ENCODE measurements at places on chromosomes 5 and 9.

- DNase-seq: no peak
Observed at GRCh38 chr9:127731938-127732337, 3.2 kb downstream of the TOR2A start.

DNA sequence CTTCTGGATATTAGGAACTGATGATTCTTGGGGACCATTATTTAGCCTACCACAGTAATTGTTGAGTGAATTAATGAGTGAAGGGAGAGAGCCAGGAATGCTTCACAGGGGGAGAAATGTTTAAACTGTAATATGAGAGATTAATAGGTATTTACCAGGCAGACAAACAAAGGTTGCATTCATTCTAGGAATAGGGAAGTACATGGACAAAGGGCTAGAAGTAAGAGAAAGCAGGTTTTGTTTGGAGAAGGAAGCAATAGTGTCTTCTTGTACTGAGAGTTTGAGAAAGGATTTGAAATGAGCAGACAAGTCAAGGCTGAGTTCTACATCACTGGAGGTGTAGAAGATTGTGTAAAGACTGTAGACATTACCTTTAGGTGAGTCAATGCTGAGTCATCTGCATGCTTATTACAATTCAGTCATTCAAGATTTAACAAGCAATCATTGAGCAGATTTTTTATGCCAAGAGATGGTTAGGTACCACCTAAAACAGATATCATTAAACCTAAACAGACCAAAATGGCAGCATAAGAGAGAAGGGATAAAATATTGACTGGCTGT lies 8.0 kb downstream of the TAF1L start:
- DNase-seq: no peak

DNA sequence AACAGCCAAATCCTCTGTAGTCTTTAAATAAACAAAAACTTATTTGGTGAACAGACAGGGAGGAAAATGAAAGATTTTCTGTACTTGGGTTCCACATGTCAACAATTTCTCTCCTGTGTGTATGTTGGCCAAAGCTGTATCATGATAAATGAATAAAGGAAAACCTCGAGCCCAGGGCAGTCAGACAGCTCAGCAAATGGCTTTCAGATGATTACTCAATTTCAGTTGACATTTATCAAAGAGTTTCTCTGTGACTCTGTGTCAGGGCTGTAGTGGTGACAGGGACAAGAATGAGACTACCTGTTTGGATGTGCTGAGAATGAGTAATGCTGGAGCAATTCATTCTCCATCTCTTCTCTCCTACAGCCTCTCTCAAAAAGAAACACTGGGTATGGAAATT lies 45.7 kb upstream of the PTGS1 start:
- DNase-seq: no peak

DNA sequence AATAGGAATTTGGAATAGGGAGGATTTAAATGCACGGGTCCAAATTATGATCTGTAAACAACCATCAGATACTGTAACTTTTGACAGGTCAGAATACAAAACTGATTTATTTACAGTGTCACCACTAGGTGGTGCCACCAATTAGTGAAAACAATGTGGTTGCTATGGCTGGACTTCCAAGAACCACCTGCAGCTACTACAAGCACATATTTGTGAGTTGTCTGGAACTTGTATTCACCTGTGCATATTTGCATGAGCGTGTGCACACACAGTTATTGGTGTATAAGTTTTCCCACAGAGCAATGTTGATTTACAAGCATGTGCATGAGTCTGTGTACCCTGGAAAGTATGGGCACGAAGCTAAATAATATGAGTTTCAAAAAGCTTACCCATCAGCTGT lies 3.0 kb upstream of the HRCT1 start:
- DNase-seq: peak; percentile 76

- no peak for DNase-seq
Observed at GRCh38 chr5:24621792-24622191, 23.0 kb downstream of the CDH10 start.

DNA sequence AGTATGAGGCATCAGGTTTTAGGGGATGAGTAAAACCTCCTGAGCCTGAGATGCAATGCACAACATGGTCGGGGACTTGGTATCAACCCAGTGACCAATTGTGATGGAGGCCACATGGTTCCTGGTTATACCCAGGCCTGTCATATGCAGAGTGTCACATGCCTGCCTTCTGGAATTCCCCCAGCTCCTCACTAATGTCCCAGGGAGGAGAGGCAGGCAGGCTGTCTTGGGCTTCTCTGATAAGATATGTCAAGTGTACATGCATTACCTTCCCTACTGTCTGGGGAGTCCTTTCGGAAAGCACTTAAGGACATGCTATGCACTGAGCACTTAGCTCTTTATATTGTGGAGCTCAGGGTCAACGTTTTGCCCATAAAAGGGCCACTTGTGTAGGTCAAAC lies 14.2 kb upstream of the PALM2AKAP2 start:
- no peak for DNase-seq

DNA sequence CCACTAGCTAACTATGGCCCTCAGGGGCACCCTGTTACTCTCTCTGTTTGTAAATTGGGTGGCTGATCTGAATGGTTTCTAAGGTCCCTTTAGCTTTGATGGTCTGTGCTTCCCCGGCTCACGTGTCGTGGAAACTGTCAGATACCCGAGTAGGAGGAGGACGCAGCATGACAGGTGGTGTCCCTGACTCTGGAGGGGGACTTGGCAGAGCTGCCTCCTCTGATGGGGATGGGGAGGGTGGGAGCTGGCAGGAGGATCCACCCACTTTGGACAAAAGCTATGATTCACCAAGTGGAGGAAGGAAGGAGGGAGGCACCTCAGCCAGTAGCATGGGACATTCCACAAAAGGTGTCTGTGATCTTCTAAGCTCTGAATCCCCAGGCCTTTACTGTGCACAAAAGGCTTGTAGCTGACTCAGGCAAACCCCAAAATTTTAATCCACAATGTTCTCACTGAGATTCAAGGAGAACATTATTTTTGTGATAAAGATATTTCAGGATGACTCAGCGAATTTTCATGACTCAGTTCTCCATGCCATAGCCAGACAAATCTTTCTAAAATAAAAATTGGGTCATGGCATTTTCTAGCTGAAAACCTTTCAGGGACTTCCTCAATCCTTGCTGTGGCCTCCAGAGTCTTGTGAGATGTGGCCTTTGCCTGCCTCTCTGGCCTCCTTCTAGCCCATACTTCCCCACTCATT lies 131.0 kb upstream of the BRINP1 start:
- no peak for DNase-seq

DNA sequence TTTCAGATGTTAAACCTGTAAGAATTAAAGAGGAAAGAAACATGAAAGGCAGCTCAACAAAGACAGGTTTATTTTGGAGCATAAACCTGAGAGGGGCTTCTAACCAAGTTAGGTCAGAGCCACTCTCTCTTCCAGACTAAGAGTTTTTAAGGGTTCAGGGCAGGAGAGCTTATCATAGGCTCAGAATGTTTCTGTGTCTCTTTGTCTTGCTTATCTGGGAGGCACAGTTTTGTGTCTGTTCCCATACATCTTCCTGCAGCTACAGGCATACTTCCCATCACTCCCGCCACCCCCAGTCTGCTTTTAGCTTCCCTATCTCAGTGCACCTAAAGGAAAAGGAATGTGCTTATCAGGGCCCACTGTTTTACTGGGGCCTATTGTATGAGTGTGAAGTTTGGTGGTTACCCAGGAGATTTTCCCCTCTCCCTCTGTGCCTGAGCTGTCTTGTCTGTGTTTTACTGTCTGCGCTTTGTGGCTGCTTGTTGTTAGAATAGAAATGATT lies 21.9 kb downstream of the CD14 start:
- DNase-seq: no peak

- no peak for DNase-seq
Observed at GRCh38 chr9:135404451-135405144, 75.0 kb upstream of the PPP1R26 start.

GRCh38 chr5:34587355-34588241 lies 68.5 kb upstream of the RAI14 start:
- DNase-seq: peak; percentile 12

DNA sequence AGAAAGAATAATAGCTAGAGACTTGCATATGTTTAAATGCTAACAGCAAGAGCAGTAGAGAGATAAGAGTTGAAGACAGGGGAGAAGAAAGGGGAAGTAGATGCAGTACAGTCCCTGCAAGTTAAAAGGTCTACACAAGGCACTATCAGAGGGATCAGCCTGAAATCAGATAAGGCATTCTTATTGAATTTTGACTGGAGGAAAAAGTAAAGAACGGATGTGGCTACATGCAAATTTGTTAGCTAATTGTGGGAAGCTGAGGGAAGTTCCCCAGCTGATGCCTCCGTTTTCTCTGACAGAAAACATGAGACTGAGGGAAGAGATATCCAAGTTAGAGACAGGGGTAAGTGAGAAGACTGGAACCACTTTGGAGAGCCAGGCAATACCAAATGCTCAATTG lies 12.9 kb upstream of the RHOBTB3 start:
- DNase-seq: no peak

- DNase-seq: no peak
Observed at GRCh38 chr9:94767331-94768072, 41.0 kb downstream of the AOPEP start.

DNA sequence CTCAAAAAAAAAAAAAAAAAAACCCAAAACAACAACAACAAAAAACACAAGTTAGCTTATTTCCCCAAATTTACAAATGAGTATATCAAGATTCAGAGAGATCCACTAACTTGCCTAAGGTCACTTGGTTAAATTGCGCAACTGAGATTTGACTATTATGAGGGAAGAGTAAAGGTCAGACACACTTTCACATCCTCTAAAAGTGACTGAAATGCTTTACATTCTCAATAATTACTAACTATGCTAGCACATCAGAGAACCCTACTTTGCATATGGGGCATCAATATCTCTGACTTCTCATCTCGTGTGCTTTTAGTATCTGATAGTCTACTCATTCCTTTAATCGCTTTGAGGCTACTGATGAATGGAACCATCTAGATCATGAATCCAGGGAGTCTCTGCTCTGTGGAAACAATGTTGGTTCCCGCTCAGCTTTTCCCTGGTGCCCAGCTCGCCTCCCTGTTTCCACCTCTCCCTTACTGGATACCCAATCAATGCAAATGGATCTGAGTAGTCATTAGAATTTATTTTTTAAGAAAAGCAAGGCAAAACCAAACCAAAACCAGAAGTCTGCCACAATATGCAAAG lies 182.1 kb upstream of the TRIM32 start:
- no peak for DNase-seq

DNA sequence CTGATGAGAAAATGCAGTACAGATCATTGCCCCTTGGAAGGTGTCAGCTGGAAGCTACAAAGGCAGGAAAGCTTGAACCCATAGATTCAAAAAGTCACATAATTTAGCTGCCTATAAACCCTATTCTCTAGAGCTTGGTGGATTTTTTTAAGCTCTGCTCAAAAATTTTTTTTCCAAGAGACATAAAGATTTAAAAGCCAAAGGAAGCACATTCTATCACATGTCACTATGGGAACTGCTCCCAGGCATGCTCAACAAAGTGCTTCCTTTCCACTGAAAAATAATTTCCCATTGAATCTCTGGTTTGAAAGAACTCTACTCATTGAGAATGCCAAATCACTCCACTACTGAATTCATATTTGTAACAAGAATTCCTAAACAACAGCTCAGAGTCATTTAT lies 419.8 kb downstream of the CETN3 start:
- no peak for DNase-seq

- DNase-seq: no peak
Observed at GRCh38 chr9:108002371-108002956, 512.9 kb upstream of the KLF4 start.

DNA sequence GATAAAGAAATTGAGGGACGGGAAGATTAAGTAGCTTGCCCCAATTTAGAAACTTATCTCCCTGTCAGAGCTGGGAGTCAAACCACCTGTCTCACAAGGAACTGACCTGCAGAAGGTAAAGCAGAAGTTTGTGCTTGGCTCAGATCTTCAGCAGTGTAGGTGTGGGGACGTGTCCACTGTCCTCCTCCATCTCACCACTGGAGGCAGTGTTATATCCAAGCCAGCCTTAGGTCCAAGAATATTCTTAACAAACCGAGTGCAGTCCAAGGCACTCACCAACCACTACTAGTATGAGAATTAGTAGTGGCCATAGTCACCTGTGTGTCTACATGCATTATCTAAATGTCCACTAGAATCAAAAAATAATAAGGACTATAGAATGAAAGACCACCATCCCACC lies 86.3 kb upstream of the IRX1 start:
- no peak for DNase-seq

- no peak for DNase-seq
Observed at GRCh38 chr5:125926172-125926571, 497.0 kb upstream of the GRAMD2B start.

DNA sequence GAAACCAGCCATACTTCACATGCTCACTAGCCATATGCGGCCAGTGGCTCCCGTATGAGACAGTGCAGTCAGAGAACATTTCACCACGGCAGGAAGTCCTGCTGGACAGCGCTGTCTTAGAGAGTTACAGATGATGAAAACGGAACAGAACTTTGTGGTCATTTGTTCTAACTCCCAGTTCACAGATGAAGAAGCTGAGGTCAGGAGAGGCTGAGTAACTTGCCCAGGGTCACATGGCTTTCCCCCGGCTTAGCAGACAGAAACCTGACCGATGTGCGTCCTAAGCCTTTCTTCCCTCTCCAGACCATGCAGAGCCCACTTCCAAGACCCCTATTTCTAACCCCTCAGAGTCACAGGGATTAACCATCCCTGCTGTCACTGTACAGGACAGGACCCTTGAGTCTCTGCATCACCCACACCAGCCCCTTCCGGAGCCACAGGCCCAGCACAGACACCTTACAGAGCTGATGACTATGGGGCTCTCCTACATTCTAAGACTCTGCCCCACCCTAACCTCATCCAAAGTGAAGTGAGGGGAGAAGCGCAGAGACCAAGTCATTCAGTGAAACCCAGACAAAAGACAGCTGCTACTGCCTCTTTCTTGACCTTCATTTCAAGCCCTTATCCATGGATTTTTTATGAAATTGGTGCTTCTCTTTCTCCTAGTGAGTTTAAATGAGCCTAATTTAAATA lies 86.9 kb downstream of the PTPN3 start:
- DNase-seq: no peak

DNA sequence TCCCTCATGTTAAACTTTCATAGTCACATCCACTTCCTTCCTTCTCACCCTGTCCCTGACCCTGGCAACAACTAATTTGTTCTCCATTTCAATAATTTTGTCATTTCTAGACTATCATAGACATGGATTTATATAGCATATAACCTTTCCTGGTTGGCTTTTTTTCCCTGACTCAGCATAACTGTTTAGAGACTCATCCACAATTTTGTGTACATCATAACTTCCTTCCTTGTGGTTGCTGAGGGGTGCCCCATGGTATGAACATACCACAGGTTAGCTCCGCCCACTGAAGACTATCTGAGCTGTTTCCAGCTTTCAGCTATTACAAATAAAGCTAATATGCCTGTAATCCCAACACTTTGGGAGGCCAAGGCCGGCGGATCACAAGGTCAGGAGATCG lies 137.3 kb downstream of the PHF2 start:
- DNase-seq: no peak

GRCh38 chr9:38390851-38391250 lies 1.7 kb upstream of the ALDH1B1 start:
- DNase-seq: no peak

- peak; percentile 57 for DNase-seq
Observed at GRCh38 chr5:133423618-133424282, 188.6 kb downstream of the FSTL4 start.

Measured in CD4-positive, alpha-beta T cell (primary cell).